Activated naive CD4-positive, alpha-beta T cell treated with anti-CD3 and anti-CD28 coated beads for 36 hours (primary cell): ENCODE measurements at places on chromosomes 5 and 9. TPM values are rescaled to one million over a fixed set of nuclear protein-coding genes. Genes with fewer than 3 reads are reported as not detected.

The PCDHA12 gene
- not detected for total RNA-seq

GRCh38 chr5:102794047-102794446 lies 38.9 kb downstream of the PAM start:
- no peak for DNase-seq

DNA sequence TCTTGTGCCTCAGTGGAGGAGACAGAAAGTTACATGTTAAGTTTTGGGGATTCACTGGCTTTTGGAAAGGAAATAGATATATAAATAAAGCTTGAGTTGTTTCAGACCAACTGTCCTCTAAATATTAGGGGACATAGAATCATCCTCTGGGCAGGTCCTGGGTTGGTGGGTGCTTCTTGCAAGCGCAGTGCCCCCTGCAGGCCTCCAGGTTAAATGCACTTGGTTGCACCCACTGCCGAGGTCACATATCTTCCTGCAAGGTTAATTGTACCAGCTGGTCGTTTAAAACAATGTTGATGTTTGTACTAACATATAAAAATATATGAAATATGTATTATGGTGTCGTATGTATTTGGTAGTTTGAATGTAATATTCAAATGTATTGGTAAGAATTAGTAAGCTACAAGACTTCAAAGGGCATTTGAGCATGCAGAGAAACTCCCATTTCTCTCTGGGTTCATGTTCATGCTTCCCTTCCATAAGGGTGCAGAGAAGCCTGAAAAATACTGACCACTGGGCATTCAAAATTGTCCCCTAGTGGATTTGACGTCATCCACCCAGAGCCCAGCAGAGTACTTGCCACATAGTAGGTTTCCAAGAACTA lies 87.0 kb downstream of the ZNF618 start:
- DNase-seq, result peak; percentile 63

The KCNT1 gene
- total RNA-seq, result not detected

The CSNK1G3 gene
- 31.9 TPM for total RNA-seq
